ENCODE measurements at places on chromosomes 6 and 20.

DNA sequence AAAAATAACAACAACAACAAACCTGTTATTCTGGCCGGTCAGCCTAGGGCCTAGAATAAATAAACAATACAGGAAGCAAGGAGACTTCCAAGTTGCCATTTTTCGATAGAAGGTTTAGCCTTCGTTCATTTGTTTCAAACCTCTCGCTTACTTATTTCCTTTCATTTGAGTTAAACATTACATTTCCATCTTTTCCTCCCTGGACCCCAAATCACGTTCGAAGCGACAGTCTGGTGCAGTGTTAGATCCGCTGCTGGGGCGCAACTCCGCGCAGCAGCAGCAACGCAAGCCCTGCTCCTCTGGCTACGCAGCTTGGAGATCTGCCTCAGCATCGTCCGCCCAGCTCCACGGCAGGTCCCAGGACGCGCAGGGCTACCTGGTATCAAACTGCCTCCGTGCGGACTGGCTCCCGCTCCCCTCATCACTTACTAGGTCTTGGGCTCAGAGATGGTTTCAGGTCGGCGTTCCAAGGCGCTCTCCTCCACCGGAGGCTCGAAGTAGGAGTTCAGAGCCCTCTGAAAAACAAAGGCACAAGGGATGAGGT, 530 bp downstream of the TDP2 start:
- DNase-seq, result no peak

DNA sequence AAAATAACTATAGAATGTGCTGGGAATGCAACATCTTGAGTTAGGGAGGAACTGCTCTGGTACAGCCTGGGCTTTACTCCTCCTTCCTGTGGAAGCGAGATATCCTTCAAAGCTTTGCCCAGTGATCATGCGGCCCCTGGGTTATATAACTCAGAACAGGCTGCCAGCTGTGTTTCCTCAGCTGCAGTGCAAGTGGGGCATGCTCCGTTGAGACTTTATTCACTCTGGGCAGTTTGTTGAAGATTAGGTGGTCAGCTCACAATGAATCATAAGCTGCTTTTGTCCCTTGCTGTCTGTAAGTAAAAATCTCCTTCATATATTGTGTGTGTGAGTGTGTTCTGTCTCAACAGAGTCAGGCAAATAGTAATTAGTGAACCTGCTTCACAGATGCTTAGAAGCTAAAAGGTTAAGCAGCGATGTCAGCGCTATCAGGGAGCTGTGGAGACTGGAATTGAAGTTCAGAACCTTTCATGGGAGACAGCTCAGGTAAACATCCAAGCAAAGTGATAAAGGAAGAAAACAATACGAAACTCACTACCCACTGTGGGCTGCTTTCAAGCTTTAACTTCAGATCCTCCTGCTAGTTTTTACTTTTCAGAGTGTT, 688.4 kb downstream of the HTR1B start:
- DNase-seq, result no peak

- DNase-seq, result no peak
Measured at GRCh38 chr6:82521369-82521768, 157.8 kb downstream of the TPBG start.

DNA sequence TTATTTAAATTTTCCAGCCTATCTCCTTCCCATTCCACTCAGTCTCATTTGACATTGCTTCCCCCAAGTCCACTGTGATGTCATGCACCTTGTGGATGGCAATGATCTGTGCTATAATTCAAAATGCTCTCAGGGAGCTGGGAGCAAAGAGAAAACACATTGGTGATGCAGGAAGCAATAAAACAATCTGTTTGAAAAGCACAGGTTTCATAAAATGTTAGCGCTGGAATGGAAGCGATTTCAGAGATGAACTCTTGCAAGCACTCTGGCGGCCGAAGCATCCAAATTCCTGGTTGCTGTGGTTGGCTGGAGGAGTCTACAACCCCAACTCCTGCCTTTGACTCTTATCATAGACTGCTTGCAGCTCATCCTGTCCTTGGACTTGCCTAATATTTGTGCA, 167.0 kb downstream of the GMPR start:
- no peak for DNase-seq

- no peak for DNase-seq
Measured at GRCh38 chr6:153096792-153097191, 34.3 kb downstream of the RGS17 start.

GRCh38 chr6:167285077-167285770, 5.9 kb upstream of the UNC93A start:
- no peak for DNase-seq

- no peak for DNase-seq
Measured at GRCh38 chr20:62959998-62960436, 7.5 kb downstream of the SLC17A9 start.

Measured in NCI-H1436 (cell line).